T-helper 1 cell (primary cell): ENCODE measurements at places on chromosomes 3 and 15.

GRCh38 chr3:122313281-122313680, 11.8 kb upstream of the CSTA start:
- DNase-seq, result no peak

GRCh38 chr15:70321172-70321819, 223.6 kb upstream of the TLE3 start:
- no peak for DNase-seq

GRCh38 chr3:25472153-25472552, 44.1 kb downstream of the RARB start:
- no peak for DNase-seq

DNA sequence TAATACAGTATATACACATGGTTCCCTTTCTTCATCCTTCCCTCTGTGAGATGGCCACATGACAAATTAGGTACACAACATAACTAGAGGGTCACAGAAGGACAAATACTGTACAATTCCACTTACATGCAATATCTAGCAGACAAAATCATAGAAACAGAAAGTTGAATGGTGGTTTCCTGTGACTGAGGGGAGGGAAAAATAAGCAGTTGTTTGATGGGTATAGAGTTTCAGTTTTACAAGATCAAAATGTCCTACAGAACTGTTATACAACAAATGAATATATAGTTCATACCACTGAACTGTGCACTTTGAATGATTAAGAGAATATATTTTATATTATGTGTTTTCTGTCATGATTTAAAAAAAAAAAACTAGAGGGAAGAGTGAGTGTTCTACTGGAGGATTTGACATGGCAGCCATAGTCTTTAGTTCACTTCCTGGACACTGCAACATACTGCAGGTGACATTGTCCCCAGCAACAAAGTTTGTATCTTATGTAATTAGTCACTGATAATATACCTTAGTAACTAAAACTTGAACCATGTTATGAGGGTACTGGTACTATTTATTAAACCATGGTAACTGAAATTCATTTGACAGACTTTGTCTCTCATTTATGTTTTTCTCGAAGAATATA, 37.2 kb downstream of the CCDC54 start:
- DNase-seq, result no peak
